ENCODE measurements at places on chromosomes 3 and 15.

DNA sequence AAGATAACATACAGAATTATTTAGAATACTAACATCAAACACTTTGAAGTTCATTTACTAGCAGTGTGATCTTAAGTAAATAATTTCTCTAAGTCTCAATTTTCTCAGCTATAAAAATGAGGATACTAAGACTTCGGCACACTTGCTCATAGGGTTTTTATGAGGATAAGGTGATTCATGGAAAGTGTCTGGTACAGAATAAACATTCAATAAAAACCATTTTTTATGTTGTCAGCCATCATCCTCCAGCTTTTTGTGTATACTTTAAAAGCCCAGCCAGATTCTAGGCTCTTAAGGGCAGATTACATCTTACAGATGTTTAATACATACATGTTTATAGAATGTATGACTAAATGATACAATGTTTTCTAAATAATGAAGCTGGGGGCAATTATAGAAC, 56.8 kb downstream of the FEZF2 start:
- no peak for DNase-seq

DNA sequence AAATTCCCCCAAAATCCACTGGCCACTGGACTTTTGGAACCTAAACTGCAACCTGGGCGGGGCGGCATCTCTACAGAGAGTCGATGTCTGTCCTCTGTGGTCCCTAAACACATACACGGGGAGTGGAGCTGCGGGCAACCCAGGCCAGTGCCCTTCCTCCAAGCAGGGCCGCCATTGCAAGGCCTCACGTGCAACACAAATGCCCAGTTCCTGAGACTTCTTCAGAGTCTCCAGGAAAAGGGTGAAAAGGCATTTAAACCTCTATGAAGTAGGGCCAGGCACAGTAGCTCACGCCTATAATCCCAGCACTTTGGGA, 4.9 kb downstream of the MUC4 start:
- DNase-seq, result no peak

DNA sequence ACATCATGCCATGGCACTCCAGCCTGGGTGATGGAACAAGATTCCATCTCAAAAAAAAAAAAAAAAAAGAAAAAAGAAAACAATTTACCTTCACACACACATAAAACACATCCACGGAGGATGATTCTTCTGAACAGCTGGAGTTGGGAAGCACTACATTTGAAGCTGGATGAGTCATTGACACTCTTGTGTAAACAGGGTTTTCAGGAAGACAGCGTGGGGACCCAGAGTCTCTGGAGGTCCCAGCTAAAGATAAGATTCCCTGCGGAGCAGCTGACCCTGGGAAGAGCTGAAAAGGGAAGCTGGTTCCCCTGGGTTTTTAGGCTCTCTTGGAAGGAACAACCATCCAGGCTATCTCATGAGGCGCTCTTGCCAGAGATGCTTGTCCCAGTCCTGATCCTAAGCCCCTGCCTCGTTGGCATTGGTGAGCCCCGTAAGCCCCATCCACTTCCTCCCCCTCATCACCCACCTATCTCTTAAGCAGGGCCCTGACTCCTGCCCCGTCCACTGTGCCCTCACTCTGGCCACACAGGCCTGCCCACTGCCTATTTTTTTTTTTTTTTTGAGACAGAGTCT, 32.0 kb upstream of the FURIN start:
- no peak for DNase-seq

- DNase-seq, result no peak
Observed at GRCh38 chr15:25890529-25890928, 27.4 kb upstream of the ATP10A start.

GRCh38 chr3:156973954-156974353, 147.8 kb downstream of the LEKR1 start:
- no peak for DNase-seq

- DNase-seq, result no peak
Observed at GRCh38 chr3:183789826-183790225, 35.6 kb downstream of the MAP6D1 start.

GRCh38 chr3:806006-806405, 286.8 kb upstream of the CNTN6 start:
- DNase-seq, result no peak

DNA sequence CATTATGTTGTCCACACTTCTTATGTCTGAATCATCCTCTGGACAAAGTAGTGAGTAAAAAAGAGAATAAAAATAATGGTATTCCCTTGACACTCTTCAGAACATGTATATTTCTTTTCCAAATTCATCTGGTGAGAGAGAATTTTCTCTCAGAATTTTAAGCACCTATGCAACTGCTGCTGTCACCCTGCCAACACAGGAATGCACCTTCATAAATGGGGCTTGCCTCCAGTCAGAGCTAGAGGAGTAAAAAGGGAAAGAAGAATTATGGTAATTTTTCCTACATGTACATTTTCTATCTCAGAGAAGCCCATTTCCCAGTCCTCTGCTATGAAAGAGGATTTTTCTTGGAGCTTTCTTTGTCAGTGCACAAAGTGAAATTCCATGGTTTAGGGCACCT, 92.2 kb upstream of the ALCAM start:
- DNase-seq, result no peak

DNA sequence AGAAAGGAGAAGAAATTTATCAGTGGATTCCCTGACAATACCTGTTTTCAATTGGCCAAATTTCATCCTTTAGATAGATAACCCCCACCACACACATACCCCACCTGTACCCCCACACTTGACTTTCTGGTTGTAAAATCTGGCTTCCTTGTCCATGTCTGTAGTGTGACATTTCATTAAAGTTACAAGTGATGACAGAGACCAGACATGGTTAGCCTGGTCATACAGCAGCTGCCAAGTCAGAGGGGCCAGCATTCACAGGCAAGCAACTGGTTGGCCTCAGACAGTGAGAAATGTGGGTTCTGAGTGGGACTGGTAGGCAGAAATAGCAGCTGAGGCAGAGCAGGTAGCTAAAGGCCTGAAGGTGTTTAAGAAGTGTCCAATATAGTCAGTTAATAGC, 238.6 kb upstream of the SOX14 start:
- DNase-seq, result no peak

DNA sequence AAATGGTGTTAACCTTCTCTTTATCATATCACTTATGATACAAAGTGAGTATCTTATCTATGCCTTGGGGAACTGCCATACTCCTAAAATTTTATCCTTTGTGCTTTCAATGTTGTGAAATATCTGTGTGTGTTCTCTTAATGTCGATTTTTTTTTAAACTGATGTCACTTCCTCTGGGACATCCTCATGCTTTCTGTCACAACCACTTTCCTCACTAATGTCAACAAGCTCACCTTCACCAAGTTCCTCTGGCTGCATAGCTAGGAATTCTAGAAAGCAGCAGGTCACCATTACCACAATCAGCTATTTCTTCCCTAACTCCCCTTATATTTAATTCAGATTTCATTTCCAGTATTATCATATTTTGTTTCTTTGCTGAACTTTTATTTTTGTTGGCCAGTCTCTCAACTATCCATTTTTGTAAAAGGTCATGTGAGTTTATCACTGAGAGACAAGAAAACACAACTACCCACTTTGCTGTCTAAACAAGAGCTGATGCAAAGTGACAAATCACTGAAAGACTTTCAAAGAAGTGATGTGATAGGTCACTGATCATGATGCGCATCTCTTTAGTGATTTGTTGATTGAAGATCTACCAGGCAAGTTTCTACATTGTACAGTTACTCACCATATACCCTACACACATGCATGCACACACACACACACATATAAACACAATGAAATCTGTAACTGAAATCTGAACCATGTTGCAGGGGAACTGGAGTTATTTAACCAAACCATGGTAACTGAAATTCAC, 369.0 kb downstream of the ULK4 start:
- no peak for DNase-seq

DNA sequence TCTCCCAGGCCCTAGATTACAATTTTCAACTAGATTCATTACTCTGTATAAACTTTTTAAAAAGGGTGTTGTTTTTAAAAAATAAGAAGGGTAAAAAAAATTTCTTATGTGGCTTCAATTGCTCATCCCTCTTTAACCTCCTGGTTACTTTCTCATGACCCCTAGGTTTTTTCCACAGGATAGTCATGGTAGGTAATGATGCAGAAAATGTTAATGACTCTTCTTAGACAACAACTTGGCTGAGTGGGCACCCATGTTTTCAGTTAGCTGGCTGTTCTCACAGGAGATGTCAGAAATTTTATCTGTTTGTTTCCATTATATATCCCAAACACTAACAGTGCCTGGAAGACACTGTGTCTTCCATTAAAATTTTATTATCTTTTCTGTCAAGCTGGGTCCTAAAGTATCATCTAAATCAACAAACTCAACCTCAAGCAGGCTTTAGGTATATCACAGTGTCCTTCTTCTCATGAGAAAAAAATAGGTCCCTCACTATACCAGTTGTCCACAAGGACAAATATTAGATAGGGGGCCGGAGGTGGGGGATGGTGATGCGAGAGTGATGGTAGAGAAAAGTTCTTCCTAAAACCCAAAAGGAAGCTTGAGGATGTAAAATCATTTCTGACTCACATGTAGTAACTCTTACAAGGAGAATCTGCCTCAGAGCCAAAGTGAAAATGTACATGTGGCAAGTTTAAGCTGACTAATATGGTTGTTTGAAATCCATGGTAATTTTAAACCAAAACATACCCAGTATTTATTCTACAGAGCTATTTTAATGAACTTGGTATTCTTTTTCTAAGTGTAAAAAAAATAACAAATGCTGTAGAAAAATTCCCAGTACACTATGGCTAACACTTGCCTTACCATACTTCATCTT, 43.3 kb downstream of the PLOD2 start:
- no peak for DNase-seq

DNA sequence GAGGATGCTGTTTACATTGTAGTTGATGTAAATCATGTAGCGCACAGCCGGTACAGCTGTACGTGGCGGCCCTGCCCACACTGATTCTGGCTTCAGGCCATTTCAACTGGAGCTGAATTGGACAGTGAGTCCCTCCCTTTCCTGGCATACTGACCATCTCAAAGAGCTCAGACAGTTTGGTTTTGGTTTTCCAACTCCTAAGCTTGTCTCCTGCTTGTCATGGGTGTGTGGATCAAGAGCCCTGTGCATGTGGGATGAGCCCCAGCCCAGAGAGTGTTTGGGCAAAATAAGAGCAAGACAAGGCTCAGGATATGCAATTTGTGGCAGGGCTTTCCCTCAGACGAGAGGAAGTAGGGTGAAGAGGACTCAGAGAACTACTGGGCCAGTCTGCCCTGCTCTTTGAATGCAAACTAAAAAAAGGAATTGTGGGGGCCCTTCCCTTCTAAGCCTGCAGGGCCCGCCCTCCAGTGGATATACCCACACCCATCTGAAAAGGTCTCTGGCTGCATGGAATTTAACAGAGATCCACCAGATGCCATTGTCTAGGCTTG, 13.3 kb downstream of the ITGA11 start:
- DNase-seq, result no peak

DNA sequence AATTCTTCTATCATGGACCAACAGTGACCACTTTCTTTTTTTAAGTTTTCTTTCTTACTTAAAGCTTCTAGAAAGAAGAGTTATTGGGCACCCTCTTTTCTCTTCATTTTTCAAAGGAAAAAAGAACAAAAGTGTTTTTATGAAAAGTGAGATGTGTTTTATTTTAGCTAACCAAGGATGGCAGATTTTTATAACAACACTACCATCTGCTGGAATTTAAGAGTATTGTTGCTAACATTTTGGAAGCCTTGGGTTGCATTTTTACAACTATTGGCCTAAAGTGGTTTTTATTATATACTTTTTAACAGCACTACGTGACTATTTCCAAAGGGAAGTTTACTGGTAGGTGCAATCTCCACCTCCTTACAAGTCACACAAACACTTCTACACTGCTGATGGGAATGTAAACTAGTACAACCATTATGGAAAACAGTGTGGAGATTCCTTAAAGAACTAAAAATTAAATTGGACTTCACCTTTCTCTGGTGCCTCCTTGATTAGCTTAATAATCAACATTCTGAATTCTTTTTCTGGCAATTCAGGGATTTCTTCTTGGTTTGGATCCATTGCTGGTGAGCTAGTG, 237.7 kb upstream of the AGTR1 start:
- no peak for DNase-seq

- no peak for DNase-seq
Observed at GRCh38 chr3:142613491-142613890, 17.3 kb downstream of the PLS1 start.

GRCh38 chr3:120170223-120170622, 76.0 kb upstream of the GSK3B start:
- no peak for DNase-seq

GRCh38 chr3:149879872-149880271, 66.9 kb downstream of the RNF13 start:
- DNase-seq, result peak; percentile 29

DNA sequence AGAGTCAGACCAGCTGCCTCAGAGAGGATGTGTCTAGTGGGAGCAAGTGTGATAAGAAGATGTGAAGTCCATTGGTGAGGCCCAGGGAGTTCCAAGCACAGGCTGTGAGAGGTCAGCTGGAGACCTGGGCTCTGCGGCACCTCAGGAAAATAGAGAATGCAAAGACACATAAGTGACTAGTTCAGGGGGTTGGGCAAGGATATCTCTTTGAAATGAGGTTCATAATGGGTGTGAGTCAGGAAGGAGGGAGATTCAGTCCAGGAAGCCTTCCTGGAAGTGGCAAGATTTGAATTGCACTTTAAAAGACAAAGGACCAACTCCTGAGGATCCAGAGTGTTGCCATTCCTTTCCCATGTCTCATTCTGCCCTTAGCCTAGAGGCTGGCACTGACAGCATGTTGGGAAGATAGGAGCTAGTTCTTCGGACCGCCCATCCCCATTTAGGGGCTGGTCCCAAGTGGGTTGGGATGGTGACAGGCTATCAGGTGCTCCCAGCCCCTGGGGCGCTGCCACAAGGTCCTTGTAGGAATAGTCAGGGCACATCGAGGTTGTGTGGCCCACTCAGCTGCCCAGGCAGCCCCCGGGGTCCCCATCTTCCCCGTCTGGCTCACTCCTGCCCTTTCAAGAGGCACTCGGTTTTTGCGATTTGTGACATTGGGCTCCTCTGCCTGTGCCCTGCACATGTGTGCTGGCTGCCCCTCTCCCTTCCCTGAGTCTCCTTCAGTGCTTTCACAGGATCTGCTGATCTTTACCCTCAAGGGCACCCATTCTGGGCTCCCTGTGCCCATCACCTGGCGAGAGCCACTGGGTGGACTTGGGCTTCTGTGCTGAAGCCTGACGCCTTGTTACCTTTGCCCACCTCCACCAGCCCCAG, 23.7 kb downstream of the ESYT3 start:
- DNase-seq, result no peak

DNA sequence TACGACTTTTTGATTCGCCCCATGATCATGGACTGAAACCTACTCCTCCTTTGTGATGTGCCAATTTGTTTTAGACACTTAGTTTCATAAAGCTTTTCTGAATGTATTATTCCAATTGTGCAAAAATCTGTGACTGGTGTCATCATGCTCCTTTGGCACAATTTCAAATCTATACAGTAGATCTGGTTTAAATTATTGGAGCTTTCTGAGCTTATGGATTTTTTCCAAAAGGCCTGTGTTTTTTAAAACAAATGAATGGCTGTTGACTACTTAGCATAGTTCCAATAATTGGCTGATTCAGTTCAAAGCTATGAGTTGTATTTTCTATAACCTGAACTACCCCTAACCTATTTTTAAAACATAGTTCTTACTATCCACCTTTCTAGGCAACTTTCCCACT, 282.7 kb downstream of the CNTN3 start:
- DNase-seq, result no peak
